ENCODE measurements at places on chromosomes 11 and 22.

- no peak for DNase-seq
These were observed 149.4 kb downstream of the DBX1 start for GRCh38 chr11:20010851-20011225.

- no peak for DNase-seq
These were observed 29.9 kb upstream of the TXNRD2 start for GRCh38 chr22:19971276-19972124.

DNA sequence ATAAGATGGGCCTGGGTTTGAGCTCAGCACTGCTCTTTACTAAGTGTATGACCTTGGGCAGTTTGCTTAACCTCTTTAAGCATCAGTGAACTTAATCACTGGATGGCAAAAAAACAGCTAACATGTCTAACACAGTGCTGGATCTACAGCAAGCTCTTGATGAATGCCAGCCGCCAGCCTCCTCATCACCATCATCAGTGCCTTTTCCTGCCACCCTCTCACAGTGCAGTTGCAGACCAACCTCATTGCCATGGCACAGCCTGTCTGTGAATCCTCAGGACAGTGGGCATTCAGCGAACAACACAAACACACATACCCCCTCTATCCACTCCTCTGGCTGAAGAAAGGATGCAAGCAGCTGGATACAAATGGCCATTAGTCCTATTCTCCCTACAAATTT, 133.0 kb downstream of the OPCML start:
- DNase-seq = no peak

GRCh38 chr22:24938741-24939341, 7.7 kb downstream of the LHFPL7 start:
- DNase-seq = peak; percentile 17

GRCh38 chr11:128713595-128713994, 19.7 kb downstream of the FLI1 start:
- no peak for DNase-seq

GRCh38 chr22:49398115-49398514, 429.6 kb downstream of the BRD1 start:
- no peak for DNase-seq

DNA sequence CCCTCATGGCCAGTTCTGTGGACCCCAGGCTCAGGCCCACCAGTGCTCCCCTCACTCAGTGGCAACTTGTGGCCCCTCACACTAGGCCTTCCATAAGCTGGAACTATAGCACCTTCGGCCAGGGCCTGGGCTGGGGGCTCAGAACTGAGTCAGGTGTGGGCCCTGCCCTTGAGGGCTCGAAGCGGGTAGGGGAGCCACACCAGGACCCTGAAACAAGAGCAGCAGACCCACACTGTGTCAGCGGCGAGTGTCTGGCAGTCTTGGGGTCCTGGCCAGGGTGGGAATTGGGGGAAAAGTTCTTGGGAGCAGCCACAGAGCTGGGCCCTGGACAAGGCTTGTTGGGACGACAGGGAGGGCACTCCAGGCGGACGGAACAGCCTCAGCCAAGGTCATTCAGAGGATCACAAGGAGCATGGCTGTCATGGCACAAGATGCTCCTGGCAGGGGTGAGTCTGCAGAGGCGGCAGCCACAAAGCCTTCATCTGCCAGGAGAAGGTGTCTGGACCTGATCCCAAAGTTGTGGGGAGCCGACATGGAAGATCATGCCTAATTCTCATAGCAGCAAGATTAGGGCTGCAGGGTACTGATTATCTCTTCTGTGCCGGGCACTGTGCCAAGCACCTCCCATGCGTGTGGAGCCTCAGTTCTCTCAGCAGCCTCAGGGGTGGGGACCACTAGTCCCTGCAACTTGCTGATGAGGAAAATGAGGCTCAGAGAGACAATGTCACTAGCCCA, 50.7 kb downstream of the SHISAL1 start:
- DNase-seq = no peak

DNA sequence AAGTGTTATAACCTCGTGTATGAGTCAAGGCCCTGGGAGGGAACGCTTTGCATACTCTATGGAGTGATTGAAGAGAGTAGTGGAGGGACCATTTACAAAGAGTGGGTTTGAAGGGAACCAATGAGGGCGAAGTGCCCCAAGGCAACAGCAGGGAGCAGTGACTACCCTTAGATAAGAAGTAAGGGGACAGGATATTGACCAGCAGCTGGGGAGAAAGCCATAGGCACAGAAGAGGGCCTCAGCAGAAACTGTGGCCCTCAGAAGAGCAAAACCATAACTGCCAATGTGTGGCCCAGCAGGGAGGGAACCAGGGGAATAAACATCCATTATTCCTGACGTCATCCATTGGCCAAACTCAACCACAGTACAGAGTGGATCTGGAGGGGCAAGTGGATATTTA, 24.7 kb downstream of the PARVA start:
- DNase-seq = no peak

DNA sequence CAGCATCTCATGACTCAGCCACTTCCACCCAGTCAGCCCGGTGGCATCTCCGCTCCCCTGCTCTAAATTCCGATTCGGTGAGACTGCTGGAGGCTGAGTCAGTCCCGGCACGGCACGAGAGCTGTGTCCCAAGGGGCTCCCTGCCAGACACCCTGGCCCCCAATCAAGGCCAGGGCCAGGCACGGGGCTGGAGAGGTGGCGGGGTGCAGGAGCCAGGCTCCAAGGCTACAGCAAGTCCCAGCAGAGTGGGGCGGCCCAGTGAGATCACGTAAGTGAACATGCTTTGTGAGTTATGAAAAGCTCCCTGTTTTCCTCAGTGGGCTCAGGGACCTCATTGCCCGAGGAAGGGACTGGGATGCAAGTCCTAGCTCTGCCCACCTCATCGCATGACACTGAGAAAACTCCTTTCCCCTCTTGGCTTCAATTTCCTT, 3.0 kb downstream of the C11orf68 start:
- no peak for DNase-seq

DNA sequence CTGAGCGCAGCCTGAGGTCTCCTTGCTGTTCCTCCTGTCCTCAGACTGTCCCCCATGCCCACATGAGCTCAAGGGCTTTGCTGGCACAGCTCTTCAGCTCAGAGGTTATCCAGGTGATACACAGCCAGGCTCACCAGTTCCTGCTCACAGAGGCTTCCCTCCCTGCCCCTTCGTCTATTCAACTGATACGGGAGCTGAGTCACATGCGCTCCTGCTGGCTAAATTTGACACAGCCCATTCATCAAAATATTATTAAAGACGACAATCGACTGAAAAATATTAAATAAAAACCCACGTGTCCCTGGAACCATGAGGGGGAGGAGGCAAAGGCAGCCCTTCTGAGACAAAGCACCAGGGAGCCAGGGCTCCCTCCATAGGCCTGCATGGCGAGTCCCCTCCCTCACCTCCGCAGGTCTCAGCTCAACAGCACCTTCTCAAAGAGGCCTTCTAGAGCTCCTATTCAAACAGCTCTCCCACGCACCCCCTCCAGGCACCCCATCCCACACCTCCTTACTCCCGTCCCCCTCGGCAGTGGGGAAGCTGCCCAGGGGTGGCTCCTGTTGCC, 40.5 kb downstream of the DUSP8 start:
- DNase-seq = no peak

DNA sequence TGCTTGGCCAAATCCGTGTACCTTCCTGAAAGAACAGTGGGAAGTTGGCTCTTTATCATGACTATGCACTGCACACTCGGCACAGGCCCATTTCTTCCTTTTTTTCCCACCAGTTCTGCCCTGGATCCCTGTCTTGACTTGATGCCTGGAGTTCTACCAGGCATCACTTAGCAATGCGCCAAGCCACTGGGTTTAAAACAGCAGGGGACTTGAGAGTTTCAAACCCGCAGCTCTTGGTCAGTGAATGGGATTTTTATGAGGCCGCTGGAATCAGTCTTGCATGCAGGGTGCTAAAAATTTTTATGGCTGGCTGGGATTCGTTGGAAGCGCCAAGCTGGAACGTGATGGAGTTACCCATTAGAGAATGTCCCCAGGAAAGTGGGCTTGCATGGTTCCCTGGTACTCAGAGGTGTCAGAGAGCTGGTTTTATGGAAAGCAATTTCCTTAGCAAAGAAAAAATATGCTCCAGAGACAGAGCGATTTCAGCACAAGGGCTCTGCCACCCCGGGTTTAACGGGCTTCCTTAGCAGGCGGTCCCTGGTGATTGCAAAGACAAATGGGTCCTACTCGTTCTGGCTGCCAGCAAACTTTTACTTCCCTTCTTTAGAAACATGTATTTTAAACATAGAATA, 432.9 kb downstream of the TENM4 start:
- no peak for DNase-seq

GRCh38 chr11:121741761-121742361, 289.1 kb upstream of the SORL1-AS1 start:
- DNase-seq = no peak

- no peak for DNase-seq
These were observed 45.2 kb downstream of the TBX1 start for GRCh38 chr22:19805821-19806212.

GRCh38 chr11:6604790-6605189, 1.2 kb downstream of the ILK start:
- DNase-seq = no peak

- no peak for DNase-seq
These were observed 411.8 kb downstream of the CTTN start for GRCh38 chr11:70810133-70810532.

GRCh38 chr22:40491990-40492631, 121.7 kb downstream of the SGSM3 start:
- DNase-seq = peak; percentile 19

DNA sequence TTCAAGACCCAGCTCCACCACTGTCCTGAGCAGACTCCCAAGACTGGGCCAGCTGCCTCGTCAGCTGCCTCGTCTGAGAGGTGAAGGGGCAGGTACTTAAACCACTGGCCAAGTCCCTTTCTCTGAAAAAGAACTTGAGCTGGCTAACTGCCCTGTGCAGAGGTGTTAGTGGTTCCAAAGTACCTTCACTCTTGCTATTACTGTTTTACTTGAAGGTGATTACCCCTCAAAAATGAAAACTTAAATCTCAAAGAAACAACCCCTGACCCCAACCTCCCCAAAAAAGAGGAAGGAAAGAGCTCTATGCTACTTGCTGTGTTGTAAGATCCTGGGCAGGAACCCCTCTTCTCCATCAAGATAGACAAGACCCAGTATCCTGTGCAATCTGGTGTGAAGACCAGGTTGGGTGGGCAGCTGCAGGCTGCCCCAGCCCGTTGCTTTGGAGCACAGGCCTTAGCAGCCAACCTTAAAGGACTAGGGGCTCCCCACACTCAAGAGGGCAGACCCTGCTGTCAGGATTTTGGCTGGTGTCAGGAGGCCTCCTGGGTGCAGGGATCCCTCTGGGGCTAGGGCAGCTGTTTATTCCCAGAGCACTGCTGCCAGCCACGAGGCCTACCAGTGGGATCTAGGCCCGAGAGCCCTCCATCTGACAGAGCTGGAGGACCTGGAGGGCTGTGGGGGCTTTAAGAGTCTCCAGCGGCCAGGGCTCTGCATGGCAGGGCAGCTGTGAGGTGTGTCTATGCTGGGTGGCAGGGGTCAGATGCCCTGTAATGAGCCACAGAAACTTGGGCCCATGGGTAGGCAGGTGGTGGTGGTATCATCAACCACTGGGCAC, 13.0 kb downstream of the GUCD1 start:
- DNase-seq = no peak

DNA sequence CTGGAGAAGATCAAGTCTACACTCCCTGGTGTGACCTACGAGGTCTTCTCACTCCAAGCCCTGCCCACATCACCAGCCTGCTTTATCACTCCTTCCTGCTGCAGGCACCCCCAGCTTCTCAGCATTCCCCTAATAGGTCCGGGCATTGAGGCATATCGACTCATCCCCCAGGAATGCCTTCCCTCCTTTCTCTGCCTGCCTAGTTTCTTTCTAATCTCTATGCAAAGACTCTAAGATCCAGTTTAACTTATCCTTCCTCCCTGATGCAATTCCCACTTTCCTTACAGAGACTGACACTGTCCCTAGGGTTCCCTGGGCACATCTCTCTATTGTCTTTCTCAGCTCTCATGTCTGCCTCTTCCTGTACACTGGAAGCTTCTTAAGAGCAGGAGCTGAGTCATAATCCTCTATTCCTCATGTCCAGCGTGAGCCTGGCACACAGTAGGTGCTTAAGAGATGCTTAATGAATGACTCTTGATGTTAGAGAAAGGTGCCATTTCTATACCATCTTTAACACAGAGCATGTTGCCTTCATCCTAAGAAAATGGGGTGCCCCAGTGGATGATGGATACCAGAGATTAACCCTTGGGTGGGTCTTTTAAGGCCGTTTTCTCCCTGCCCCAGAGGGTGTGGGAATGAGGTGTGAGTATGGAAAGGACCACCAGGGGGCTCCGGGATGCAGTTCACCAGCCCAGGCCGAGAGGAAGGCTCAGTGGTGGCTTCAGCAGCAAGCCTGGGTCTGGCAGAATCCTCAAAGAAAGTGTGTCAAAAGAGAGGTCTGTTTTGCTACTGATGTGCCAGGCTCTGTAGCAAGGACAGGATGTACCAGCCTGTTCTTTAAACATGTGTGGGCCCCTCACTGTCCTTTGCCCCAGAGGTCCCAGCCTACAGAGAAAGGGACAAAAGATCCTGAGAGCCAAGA, 34.7 kb downstream of the PARVA start:
- DNase-seq = no peak

DNA sequence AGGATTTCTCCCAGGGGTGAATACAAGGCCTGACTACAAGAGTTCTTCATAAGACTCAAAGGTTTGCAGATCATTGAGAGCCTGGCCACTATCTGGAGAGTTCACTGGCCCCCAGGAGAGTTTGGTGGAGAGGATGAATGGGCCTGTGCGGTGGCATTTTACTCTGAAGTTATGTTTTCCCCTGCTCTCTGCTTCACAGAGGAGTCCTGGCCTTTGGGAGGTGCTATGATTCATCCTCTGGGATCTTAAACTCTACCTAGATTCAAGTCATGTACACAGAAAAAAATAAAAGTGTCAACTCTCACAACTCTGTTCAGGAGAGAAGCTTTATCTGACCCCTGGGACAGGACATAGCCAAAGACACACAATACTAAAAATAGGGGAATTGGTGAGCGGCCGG, 159.1 kb upstream of the CARD18 start:
- no peak for DNase-seq

DNA sequence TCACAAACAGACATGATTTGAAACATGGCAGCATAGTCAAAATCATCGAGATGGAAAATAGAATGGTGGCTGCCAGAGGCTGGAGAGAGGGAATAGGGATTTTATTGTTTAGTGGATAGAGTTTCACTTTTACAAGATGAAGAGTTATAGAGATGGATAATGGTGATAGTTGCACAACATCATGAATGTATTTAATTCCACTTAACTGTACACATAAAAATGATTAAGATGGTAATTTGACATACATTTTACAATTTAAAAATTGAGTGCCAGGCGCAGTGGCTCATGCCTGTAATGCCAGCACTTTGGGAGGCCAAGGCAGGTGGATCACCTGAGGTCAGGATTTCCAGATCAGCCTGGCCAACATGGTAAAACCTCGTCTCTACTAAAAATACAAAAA, 21.2 kb downstream of the TTC28 start:
- no peak for DNase-seq

GRCh38 chr22:48142388-48142787, 1379.9 kb downstream of the TBC1D22A start:
- no peak for DNase-seq

DNA sequence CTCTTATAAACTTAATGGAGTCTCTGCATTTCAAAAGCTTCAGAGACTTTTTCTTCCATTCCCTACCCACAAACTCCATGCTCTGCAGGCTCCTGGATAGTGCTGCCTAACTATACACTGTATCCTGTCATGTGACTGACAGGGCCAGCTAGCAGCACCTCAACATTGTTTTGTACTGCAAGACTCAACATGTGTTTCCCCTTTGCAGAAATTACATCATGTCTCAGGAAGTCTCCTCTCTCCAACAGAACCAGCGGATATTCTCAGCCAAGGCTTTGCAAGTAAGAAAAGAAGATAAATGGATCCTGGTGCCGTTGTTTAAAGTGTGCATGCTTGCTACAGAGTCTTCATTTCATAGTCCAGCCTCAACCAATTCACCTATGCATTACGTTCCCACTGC, 164.0 kb upstream of the UBASH3B start:
- no peak for DNase-seq

All from memory B cell (primary cell).